ENCODE measurements at places on chromosomes 12 and 14.
A peak's percentile ranks its signal among the peaks of the same experiment; 100 is the strongest.

DNA sequence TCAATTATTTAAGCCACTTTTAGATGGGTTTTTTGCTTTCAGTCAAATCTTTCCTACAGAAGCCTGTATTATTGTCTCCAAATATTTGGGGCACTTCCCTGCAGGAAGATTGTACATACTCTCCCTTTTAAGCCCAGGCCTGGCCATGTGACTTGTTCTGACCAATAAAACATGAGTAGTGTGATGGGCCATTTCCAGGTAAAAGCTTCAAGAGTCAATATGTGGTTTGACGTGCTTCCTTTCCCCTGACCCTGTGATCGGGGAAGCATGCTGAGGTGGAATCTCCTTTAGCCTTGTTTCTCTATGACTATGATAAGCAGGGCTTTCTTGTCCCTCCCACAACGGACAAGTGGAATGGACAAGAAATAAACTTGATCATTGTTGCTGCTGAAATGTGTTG, 14.2 kb upstream of the NIN start:
- no peak for DNase-seq

- peak; percentile 37 for DNase-seq
These were observed 41.0 kb upstream of the BEGAIN start for GRCh38 chr14:100628225-100628624.

- DNase-seq: no peak
These were observed 18.1 kb downstream of the CAMKK2 start for GRCh38 chr12:121278169-121279070.

GRCh38 chr12:1851151-1851701, 30.9 kb downstream of the LRTM2 start:
- peak; percentile 11 for DNase-seq

- no peak for DNase-seq
These were observed 5.4 kb downstream of the SERPINA5 start for GRCh38 chr14:94586635-94587034.

DNA sequence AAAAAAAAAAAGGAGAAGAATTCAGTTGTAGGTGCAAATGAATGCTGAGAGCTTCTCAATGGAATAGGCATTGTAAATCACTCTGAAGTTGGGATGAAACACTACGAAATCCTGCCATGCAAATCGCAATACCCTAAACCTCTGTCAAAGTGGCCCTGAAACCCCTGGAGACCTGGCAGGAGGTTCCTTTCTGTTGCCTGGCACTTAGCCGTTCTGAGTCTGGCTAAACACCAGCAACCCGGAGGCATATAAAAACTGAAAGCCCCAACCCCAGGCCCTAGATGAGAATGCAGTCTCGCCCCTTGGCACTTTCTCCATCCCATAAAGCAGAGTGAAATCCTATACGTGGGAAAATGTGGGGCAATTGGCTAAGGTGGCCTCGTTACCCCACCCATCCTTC, 151.5 kb upstream of the PARP11 start:
- no peak for DNase-seq

DNA sequence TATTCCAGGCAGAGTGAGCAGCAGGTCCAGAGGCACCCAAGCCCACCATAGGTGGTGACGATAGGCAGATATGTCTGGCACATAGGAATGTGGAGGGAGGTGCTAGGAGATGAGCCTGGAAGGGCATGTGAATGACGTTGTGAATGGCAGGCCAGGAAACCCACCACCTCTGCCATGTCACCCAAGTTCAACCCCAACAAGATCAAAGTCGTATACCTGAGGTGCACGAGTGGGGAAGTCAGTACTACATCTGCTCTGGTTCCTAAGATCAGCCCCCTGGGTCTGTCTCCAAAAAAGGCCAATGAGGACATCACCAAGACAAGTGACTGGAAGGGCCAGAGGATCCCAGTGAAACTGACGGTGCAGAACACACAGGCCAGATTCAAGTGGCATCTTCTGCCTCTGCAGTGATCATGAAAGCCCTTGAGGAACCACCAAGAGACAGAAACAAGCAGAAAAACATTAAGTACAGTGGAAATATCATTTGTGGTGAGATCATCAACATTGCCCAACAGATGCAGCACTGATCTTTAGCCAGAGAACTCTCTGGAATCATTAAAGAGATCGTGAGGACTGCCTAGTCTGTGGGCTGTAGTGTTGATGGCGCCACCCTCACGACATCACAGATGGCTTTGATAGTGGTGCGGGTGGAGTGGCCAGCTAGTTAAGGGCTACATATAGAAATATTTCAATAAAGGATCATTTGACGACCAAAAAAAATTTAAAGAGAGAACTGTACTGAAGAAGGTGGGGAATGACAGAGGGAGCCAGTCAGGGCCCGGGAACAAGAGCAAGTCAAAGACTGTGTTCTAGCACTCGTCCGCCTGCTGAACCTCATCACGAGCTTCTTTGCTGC, 99.7 kb downstream of the ZFP36L1 start:
- DNase-seq: peak; percentile 40

DNA sequence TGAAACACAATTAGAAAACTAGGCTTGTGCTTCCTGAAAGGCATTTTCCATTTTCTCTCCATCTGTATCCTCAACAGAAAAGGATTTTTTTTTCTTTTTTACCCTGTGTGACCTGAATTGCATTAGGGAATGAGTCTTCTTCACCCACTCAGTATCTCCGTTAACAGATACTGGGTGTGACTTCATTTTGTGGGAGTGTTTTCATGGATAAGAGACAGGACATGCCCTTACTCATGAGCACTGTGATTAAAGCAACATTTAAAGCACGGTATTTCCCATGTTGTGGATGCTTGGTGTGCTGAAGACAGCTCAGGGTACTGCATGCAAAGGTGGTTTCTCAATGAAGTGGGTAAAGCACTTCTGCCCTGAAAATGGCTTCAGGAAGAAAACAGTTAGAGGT, 1397.3 kb upstream of the TMEM132C start:
- no peak for DNase-seq

GRCh38 chr14:64387232-64387781, 846 bp upstream of the MTHFD1 start:
- DNase-seq: no peak

Measured in right forelimb (tissue), 1 donor.